ENCODE measurements at places on chromosomes 7 and 10.

- no peak for DNase-seq
Measured at GRCh38 chr7:135784013-135784412, 35.4 kb upstream of the FAM180A start.

GRCh38 chr7:123573896-123574467 is 16.4 kb upstream of the NDUFA5 start:
- DNase-seq: no peak

- DNase-seq: no peak
Measured at GRCh38 chr7:1400371-1400770, 58.9 kb downstream of the MICALL2 start.

DNA sequence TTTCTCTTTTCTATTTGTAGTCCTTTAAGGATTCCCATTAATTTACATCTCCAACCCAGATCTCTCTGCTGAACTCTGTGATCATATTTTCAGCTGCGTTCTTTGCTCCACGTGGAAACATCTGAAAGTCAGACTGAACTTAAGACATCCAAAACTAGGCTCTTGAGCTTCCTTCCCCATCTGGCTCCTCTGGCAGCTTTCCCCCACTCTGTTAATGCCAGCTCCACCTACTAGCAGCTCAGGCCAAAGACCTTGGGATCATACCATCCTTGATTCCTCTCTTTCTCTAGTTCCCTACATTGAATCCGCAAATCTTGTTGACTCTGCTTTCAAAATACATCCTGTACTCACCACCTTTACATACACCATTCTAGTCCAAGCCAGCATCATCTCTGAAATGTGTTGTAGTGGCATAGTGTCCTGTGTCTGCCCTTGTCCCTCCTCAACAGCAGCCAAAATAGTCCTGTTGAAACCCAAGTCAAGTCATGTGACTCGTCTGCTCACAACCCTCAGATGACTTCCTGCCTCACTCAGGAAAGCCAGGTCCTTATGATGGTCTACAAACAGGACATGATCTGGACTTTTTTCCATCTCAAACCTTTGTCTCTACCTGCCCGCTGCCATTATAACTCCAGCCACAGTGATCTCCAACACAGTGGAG is 7.0 kb downstream of the REEP3 start:
- DNase-seq: no peak

DNA sequence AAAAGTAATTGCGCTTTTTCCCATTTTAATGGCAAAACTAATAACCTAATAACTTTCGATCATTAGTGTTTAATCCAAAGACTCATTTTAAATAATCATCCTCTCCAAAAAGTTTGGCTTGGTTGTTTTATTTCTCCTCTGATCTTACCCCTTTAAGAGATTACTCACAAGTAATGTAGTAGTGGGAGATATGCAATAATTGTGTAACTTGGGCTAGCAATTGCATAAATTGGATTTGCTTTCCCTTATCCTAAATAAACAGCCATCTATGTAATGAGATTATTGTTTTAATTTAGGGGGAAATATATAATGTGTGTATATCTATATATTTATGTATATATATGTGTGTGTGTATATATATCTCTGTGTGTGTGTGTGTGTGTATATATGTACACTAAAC is 82.5 kb downstream of the RNLS start:
- no peak for DNase-seq

DNA sequence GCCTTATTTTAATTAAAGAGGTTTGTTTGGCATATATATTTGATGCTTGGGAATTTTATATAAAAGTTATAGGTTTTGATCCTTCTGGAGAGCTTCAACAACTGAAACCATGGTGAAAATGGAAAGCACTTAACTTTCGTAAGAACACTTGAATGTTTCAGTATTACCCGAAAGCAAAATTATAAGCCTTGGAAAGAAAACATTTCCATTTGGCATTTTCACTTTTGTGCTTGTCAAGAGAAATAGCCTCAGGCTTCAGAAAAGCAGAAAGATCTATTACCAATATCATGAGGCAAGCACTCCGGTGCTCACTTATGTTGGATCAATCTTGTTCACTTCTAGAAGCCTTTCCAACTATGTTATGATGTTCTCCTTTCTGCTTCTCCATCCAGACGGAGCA is 256.0 kb downstream of the TRIL start:
- no peak for DNase-seq

GRCh38 chr10:3465406-3465891 is 292.9 kb upstream of the PITRM1 start:
- peak; percentile 17 for DNase-seq

DNA sequence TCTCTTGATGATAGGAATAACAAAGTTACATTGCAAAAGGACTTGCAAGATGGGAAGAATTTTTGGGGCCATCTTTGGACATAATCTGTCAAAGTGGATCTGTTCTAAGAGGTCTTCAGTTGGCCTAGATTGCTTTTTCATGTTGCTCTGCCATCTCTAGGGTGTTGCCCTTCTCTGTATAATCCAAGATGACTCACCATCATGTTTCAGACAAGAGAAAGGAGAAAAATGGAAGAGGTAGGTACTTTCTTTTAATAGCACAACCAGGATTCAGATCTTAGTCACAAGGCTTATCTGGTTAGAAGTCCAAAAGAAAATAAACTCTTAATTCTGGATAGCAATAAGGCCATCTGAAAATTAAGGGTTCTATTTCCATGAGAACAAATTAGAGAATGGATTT is 38.7 kb upstream of the FOXP2 start:
- no peak for DNase-seq

DNA sequence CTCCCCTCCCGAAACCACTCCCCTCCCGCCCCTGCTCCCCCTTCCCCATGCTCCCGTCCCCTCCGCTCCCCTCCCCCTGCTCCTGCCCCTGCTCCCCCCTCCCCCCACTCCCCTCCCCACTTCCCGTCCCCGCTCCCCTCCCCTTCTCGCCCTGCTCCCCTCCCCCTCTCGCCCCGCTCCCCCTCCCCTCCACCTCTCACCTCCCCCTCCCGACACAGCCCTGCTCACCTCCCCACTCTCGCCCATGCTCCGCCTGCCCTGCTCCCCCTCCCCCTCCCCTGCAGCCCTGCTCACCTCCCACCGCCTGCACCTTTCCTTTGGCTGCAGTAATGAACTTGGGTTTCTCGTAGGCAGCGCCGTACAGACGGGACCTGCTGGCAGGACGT is 49.9 kb upstream of the NKX6-2 start:
- no peak for DNase-seq

DNA sequence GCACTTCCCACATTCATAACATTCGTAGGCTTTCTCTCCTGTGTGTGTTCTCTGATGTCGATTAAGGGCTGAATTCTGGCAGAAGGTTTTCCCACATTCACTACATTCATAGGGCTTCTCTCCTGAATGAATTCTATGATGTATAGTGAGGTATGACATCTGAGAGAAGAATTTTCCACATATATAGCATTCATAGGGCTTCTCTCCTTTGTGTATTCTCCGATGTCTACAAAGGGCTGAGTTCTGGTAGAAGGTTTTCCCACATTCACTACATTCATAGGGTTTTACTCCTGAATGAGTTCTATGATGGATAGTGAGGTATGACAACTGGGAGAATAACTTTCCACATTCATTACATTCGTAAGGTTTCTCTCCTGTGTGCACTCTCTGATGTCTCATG is 15.6 kb downstream of the ZNF12 start:
- DNase-seq: no peak

DNA sequence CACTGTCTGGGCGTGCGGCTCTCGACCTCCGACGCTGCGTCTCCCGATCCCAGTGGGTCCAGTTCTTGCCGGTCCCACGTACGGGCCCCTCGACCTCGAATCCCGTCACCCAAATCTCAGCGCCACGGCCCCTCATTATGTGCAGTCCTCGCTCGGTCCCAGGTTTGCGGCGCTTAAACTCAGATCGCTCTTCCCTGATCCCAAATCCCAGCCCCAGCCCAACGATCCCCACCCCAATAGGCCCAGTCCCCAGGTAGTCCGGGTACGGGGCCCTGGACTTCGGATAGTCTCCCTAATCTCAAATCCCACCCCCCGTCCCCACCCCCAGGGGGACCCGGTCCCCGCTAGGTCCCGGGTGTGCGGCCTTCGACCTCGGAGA is 666 bp downstream of the HNRNPF start:
- DNase-seq: no peak

GRCh38 chr10:71218651-71219050 is 6.3 kb downstream of the UNC5B start:
- DNase-seq: no peak

DNA sequence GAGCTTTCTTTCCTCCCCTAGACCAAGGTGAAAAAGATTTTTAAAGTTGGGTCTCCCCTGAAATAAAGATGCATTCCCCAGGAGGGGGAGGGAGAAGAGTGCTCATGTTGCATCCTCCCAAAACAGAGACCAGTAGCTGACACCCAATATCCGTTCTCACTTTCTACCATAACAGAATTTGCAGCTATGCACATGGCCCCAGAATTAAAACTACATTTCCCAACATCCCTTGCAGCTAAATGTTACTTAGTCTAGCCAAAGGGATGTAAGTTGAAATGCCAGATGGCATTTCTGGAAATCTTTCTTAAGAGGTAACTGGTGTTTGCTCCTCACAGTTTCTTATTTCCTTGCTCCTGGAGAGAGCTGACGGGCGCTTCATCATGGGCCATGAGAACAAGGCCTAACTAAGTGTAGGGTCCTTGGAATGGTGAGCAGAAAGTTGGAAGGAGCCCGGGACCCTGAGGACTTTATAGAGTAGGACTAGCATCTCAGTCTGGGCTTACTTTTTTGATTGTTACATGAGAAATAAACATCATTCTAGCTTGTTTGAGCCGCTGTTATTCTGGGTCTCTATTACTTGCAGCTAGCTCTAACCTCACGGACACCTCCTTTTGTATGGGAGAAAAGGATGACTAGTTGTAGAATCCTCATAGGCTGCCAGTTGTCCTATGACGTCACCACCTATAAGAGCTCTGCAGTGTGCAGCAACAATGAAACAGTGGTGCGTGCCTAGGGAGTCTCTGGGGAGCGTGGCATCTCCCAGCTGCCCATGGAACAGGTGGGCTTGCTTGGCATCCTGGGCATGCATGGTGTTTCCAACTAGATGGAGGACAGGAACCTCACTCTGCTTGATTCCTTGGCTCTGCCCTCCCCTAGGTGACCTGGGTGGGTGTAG is 46.1 kb upstream of the EXOC6 start:
- no peak for DNase-seq

DNA sequence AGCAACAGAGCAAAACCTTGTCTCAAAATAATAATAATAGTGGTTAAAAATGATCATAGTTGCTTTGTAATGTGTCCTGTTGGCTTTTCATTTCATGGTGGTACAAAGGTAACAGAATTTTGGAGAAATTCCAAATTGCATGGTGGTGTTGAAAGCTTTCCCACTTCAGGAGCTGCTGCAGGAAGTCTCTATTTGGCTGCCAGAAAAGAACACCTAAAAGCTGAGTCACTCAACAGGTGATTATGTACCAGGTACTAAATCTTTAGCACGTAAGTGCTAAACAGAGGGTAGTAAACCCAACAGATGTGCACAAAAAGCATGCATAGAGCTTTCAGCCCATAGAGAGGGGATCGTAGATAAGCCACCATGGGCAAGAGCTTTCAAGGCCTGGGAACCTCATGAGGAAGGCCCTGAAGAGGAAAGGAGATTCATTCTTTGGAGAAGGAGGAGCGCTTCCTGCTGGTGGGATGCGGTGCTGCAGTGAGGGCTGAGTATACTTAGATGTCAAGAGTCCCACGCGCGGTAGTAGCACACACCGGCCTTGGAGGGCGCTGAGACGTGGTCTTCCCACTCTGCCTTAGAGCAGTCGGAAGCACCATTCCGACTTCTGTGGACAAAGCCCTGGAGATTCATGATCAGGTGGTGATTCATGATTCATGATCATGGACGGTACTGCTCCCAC is 118.7 kb downstream of the RALA start:
- peak; percentile 66 for DNase-seq

- DNase-seq: no peak
Measured at GRCh38 chr10:102354451-102354850, 41.1 kb upstream of the NFKB2 start.

DNA sequence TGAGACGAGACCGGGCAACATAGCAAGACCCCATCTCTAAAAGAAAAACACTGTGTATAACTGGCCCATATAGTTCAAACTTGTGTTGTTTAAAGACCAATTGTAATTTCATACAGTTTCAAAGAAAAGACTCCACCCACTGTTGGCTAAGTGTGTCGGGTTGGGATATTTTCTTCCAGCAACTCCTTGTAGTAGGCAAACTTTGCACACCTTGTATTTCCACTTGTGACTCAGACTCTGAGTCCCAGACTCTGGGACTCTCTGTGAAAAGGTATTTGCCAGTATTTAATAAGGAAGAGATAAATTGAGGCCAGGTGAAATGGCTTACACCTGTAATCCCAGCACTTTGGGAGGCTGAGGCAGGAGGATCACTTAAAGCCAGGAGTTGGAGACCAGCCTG is 29.3 kb upstream of the RHBDD2 start:
- DNase-seq: no peak

DNA sequence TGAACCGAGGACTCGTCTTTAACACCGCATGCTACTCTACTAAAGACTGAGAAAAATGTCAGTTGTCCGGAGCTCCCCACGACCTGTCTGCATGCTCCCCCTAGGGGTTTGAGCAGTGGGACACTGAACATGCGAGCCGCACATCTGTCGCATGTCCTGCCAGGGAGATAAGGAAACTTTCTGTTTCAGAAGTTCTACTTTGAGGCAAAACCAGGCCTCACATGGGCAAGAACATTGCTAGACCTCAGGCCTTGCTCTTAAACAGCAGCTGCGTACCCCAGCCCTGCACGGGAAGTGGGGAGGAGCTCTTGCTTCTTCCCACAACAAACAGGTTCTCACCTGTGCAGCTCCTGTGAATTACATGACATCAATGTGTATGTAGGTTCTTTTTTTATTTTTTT is 30.3 kb upstream of the HERPUD2 start:
- DNase-seq: no peak

DNA sequence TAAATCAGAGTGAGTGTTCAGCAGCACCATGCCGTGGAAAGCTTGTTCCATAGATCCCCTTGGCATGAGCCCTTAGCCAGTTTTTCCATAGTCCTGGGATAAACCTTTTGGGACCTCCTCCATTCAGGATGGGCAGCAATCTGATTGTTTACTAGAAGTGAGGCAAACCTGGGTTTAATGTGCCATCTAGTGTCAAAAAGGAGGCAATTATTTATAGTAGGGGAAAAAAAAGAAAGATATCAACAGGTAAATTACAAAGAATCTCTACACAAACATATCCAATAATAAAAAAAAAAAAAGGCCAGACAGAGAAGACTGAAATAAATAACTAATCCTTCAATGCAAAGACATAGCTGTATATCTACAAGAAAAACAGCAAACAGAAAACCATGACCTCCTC is 229.0 kb upstream of the STK17A start:
- no peak for DNase-seq

- no peak for DNase-seq
Measured at GRCh38 chr10:106631016-106631702, 533.3 kb downstream of the SORCS1 start.

DNA sequence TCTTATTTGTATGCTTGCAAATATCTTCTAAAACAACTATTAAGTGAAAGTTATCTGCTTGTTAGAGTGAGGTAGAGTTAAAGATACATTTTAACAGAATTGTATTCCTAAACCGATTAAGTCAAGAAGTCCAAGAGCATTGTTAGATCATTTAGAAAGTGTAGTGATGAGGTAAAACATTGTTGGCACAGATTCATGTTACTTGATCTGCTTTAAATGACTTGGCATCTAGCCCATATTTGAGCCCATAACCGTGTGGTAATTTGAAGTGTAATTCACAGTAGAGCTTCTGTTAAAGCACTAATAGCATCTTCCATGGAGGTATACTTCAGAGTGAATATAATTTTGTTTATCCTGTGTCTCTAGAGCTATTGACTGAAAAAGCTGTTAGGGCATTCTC is 62.1 kb downstream of the PTEN start:
- peak; percentile 30 for DNase-seq

GRCh38 chr10:104325436-104326435 is 12.5 kb downstream of the ITPRIP start:
- DNase-seq: no peak

GRCh38 chr10:29535012-29535777 is 99.6 kb downstream of the SVIL start:
- DNase-seq: peak; percentile 10

Data from hematopoietic multipotent progenitor cell treated with erythropoietin and hydrocortisone succinate and interleukin-3 and kit ligand, for 6 days (in vitro differentiated cells).